ENCODE measurements at places on chromosomes 2 and 18.
A peak's percentile ranks its signal among the peaks of the same experiment; 100 is the strongest.

DNA sequence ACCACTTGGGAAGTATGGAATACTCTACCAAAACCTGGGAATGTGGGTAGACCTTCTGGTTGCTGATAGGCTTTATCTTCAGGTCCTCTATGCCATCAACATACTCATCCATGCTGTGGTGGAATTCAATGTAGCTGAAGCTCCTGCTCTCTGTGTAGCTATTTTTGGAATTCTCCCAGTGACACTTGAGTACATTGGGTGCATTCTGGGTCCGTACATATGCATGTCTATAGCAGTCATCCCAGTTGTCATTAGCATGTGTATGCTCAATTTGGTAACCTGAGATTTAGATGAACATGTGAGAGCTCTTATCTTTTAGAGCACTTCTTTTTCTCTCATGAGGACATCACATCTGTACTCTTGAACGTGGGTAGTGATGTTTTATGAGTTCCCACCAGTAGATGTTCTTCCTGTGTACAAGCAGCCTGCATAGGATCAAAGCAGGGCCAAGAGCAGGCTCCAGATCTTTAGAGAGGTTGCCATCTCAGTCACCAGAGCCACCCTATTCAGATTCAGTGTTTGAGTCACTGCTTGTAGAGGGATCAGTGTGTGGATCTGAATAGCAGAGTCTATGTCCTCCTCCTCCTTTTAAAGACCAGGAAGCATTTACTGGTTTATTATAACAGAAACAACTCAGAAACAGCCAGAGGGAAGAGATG, 65.9 kb downstream of the MGAT5 start:
- ATAC-seq = no peak

DNA sequence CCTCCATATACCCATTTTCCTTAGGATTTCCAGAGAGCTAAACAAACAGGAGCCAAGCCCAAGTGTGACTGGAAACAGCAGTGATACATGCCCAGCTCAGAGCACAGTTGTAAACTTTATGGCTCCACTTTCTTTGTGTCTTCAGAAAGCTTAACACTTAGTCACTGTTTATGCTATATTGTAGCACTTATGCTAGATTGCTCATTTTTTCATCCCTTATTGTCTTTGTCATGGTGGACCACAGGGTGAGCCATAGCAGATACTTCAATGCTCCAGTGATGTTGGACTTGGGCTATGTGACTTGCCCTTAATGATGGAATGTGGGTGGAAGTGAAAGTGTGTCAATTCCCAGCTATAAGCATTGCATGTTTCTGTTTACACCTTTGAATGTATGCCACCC, 401.6 kb downstream of the METTL4 start:
- no peak for ATAC-seq

GRCh38 chr2:167345559-167345958, 457.3 kb downstream of the XIRP2 start:
- no peak for ATAC-seq

DNA sequence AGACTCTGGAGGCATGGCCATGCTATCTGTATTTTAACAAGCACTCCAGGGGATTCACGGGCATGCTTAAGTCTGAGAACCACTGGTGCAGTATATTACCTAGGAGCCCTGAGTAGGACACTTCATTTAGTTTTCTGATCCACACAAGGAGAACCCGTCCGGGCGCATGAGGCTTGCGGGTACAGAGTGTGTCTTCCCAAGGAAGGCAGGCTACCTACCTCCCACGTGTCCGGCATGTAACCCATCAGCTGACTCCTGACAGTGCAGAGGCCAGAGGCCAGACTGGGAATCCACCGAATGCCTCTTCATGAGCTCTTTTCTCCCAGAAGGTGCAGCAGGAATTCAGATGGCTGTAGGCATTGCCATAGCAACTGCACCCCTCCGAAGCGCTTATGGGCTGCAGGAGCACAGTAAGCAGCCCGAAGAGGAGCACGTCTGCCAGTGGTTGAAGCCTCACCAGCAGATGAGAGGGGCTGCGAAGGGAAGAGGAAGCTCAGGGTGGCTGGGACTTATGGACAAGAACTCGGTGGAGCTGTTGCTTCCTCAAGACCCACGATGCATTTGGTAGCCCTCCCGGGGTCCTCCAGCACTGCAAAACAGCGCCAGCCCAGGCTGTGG, 33.8 kb upstream of the DNMT3A start:
- no peak for ATAC-seq

DNA sequence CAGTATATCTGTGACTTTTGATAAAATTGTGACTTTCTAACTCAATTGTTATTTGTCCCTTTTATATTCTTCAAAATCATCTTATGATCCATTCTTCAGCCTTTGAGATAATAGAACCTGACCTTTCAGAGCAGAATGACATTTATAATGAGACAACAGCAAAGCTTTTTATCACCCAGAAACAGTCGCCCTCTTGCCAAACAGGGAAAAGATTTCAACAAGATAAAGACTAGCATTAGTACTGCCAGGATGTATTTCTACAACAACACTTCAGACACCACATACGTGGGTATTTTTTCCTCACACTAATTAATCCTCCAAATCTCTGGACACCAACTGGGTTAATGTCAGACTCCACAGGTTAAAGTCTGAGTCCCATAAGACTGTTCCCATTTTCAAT, 249.0 kb downstream of the ZNF804A start:
- ATAC-seq = no peak

GRCh38 chr18:48540251-48541025, 1.6 kb downstream of the CTIF start:
- ATAC-seq = peak; percentile 32

- ATAC-seq = no peak
Observed at GRCh38 chr18:22914633-22915032, 18.5 kb upstream of the RBBP8 start.

GRCh38 chr2:46461709-46462171, 17.6 kb upstream of the TMEM247 start:
- ATAC-seq = no peak

DNA sequence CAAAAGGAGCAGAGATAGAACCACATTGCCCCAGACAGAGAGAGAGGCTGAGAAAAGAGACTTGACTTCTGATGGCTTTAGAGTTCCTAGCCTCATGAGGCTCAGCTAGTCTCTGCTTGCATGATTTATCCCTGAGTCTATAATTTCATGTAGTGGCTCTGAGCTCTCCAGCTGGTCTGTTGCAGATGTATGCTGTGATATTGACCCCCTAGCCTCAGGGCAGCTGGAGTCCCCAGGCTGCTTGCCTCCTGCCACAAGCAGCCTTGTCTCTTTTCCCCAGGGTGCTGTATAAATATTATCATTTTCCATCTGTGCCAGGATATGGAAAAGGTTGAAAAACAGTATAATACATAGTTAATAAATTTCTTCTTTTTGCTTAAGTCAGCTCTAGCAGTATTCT, 467.6 kb upstream of the CWC22 start:
- ATAC-seq = no peak

DNA sequence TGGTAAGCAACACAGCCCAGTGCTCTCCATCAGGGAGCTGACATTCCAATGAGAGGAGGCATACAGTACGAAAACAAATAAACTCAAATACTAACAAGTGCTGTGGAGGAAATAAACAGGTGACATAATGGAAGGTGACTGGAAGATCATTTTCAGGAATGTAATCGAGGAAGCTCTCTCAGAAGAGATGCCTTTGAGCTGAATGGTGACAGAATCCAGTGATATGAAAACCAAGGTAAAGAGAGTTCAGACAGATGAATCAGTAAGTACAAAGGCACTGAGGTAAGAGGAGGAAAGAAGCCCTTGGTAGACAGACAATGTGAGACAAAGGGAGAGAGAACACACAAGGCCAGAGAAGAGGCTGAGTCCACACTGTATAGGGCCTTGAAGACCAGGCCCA, 252.1 kb downstream of the LRATD1 start:
- no peak for ATAC-seq

Data from motor neuron (in vitro differentiated cells).